ENCODE measurements at places on chromosomes 2 and 18.

DNA sequence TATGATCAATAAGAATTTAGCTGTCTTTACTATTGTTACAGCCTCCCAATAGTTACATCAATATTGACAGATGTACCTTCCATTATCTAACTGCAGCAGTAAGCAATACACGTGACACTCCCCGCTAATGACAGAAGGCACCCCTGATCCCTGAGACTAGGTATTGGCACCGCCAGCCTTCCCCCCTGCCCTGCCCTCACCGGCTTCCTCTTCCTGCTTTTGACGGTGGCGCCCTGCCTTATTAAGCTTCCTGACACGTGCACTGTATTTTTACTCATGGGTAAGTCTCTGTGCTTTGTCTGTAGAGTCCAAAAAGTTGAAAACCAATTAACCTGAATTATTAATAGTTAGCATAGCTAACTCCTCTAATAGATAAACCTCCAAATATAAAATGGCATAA is 223.5 kb downstream of the EIPR1 start:
- DNase-seq: no peak

DNA sequence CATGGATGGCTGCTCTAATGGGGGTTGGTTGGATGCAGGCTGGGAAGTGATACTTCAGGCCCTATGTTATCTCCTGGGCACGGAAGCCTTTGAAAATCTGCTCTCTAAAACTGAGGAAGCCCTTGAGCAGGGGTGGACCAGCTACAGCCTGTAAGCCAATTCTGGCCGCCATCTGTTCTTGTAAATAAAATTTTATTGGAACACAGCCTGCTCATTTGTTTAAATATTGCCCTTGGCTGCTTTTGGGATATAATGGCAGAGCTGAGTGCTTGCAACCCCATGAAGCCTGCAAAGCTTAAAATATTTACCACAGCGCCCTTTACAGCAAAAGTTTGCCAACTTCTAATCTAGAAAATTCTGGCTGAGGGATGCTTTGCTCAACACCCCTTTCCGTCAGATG is 11.9 kb upstream of the IGFBP2 start:
- no peak for DNase-seq

GRCh38 chr2:152166633-152167032 is 8.9 kb downstream of the STAM2 start:
- no peak for DNase-seq

GRCh38 chr18:23943903-23944624 is 70.5 kb upstream of the TTC39C start:
- peak; percentile 58 for DNase-seq

DNA sequence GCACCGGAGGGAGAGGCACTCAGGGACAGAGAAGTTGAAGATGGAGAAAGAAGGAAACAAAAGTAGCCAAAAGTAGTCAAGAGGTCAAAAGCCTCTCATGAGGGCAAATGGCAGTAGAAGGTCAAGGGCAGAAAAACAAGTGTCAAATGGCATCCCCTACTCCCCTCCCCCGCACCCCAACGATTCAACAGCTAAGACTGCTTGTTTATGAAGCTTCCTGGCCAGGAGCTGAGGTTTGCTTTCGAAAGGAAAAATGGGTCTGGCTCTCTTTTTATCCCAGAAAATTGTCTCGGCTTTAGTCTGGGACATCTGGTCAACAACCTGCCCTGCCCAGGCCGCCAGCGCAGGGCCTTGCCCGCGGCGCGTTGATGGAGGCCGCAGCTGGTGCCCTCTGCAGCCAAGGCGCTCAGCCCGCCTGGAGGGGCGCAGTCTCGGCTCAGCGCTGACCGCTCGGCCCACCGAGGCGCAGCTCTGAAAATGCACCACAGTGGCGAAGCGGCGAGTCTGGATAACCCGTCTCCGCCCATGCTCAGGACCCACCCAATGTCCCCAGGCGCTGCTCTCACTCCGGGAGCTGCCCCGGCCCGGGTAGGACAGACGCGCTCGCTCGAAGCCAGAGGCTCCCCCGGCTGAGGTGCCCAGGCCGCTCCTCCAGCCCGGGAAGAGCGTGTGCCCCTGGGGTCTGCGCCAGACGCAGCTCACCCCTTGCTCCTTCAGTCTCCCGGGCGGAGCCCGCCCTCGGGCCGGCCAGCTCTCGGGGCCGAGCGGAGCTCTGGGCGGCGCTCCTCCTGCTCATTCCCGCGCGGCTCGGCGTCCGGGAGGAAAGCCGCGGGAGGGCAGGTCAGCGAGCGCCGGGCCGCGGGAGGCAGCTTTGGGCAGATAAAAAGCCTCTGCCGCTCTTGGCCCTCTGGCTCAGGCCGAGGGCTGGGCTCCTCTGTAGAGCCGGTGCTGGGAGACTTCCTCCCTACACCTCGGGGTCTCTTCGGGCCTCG is 1.8 kb upstream of the TBR1 start:
- DNase-seq: no peak

GRCh38 chr2:168480825-168481585 is 24.9 kb downstream of the CERS6 start:
- DNase-seq: no peak

GRCh38 chr2:49931241-49931640 is 776.9 kb upstream of the FSHR start:
- no peak for DNase-seq

- no peak for DNase-seq
Measured at GRCh38 chr2:74540291-74540690, 10.6 kb downstream of the HTRA2 start.

GRCh38 chr2:101518578-101519492 is 43.9 kb upstream of the RFX8 start:
- DNase-seq: peak; percentile 58

- DNase-seq: no peak
Measured at GRCh38 chr2:15728245-15728938, 136.7 kb downstream of the DDX1 start.

DNA sequence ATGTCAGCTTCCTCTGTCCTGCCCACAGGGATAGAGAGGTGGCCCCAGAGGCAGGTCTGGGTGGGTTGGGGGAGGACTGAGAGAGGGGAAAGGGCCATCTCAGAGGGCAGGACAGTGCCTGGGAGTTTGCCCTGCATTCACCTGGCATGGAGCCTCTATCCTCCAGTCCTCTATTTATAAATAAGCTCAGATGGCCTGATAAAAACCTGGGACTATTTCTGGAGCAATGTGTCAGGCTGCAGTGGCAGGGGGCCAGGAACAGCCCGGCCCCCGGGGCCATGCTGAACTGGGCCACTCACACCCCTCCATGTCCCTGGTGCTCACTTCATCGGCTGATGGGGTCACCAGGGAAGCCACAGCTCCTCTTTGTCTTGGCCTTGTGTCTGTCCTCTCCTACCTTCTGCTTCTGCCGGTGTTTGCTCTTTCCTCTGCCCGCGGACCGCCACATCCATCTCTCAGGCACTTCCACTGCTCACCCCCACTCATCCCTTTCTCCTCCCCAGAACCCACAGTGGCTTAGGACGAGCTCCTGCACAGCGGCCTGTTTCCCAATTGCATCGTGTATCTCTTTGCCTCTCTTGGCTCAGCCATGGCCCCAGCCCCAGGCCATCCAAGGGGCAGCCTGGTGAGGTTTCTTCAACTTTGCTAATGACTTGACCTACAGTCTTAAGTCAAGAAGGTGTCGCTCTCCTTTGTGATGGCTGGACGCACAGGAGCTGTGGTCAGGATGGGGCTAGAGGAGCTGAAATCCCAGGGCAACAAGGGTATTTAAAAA is 38.8 kb downstream of the SCTR start:
- DNase-seq: no peak

GRCh38 chr18:1999387-1999786 is 571.9 kb downstream of the METTL4 start:
- no peak for DNase-seq

- DNase-seq: peak; percentile 55
Measured at GRCh38 chr2:149715005-149715592, 127.5 kb upstream of the MMADHC start.

GRCh38 chr18:78939734-78940494 is 39.7 kb upstream of the SALL3 start:
- no peak for DNase-seq

DNA sequence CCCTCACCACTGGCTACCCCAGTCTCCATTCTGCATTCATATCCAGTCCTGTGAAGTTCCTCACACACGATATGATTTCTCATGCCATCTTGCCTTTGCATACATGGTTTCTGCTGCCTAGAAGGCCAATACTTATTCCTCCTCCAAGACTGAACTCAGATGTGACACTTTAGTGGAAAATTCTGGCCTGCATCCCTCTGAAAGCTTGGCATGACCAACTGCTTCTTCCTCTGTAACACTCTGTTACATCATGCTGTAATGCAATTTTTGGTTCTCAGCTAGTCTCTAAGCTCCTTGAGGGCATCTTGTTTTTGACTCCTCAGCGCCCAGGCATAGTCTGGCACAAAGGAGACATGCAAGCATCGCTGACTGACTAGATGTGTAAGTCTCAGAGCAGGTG is 12.6 kb downstream of the FAM161A start:
- no peak for DNase-seq

DNA sequence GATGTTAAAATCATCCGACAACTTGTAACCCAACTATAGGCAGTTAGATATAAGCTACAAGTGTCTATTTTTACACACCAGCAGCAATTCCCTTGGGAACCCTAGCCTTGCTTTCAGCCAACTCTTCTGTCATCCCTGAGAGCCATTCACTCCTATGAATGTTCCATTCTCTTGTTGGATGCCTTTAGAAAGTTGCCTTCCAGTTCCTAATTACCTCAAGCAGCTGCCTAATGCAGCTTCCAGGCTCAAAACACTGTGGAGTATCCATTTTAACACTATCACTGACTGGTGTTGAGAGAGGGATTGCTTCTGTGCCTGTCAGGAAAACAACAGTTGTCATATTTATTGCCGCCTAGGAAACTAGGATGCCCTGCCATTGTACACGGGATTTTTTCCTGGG is 402.0 kb upstream of the ACVR2A start:
- DNase-seq: no peak

GRCh38 chr18:56723706-56724105 is 72.5 kb downstream of the WDR7 start:
- DNase-seq: no peak

- DNase-seq: peak; percentile 60
Measured at GRCh38 chr2:199659207-199659606, 191.8 kb downstream of the FTCDNL1 start.

- peak; percentile 9 for DNase-seq
Measured at GRCh38 chr18:56716692-56717146, 65.6 kb downstream of the WDR7 start.

DNA sequence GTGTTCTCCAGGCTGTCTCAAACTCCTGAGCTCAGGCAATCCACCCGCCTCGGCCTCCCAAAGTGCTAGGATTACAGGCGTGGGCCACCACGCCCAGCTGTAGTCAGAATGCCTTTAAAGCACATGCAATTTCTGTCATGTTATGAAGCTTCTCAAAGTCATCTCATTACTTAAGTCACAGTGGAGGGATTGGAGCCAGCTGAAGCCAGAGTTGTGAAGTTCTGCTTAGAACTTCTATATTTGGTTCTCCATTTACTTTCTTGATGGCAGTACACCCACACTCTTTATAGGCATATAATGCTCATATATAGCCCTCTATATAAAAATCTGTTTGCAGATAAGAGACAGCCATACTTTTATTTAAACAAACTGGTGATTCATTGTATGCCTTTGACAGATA is 68.8 kb upstream of the CWC22 start:
- no peak for DNase-seq

- DNase-seq: no peak
Measured at GRCh38 chr2:237132799-237133198, 47.1 kb downstream of the COPS8 start.

GRCh38 chr2:216285701-216286100 is 86.6 kb downstream of the MARCHF4 start:
- DNase-seq: peak; percentile 37

DNA sequence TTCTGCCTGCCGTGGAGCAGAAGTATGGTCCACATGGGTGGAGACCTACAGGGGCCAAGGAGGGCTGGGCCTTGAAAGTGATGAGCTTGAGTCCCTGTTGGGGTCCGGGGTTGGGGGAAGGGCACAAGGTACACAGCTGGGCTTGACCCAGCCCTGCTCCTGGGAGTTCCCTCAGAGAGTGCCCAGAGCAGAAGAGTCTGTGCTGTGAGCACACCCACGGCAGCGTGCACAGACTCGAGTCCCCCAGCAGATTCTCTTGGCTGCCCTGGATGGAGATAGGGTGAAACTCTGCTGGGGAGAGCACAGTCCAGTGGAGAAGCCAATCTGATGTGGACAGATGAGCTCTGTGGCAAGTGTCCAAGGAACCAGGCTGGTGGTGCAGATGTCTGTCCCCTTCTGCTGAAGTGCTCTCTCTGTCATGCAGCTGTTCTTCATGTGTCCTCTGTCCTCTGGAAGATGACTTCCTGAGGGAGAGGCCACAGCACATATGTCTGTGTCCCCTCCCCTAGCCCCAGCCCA is 27.5 kb downstream of the INPP4A start:
- no peak for DNase-seq

DNA sequence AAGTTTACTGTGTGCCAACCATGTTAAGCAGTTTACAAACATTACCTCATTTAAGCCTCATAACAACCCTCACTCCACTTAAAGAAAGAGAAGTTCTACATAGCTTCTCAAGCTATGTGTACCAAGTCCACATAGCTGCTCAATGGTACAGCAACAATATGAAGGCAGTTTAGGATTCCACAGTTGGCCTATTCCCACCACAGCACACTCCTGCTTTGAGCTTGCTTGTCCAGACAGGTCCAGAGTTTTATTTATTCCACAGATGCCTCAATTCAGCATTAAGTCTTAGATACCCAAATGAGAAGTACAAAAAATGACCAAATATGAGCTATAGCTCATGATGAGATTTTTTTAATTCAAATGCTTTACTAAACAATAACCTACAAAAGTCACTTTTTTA is 24.8 kb downstream of the NPHP1 start:
- no peak for DNase-seq

GRCh38 chr18:7259475-7259874 is 28.6 kb downstream of the LRRC30 start:
- no peak for DNase-seq

GRCh38 chr2:238711346-238711745 is 136.5 kb upstream of the TWIST2 start:
- DNase-seq: no peak

- DNase-seq: no peak
Measured at GRCh38 chr2:215320102-215320501, 8.2 kb downstream of the ATIC start.

GRCh38 chr18:74274700-74275099 is 17.1 kb downstream of the CYB5A start:
- DNase-seq: no peak

DNA sequence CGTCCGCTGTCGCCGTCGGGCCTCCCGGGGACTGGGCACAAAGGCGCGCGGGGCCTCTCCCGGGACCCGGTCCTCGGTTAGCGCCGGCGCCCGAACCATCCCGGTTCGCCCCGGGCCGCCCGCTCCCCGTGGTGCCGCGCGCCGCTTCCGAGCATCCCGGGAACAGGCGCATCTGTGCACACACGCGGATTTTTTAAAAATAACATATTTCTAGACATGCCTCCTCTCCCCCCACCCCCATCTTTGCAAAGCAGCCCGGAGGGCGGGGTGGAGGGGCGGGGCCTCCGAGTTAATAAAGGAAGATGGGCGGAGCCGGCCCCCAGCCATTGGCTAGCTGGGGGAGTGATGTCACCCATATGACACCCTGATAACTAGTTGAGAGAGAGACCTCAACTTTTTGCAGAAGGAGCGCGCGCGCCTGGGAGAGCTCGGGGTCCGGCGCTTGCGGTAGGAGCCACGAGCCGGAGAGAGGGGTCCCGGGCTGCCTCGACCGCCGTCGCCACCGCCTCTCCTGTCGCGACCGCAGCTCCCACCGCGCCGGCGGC is at the start of gene SOX11:
Gene SOX11 (plus strand): TSS at position 400 of the 545 bp plus-strand sequence. CDS start 338 bp downstream, outside the sequence.
- peak; percentile 98 for DNase-seq

GRCh38 chr2:144479659-144480058 is 40.3 kb downstream of the ZEB2 start:
- no peak for DNase-seq

- DNase-seq: no peak
Measured at GRCh38 chr2:195337597-195337996, 319.4 kb upstream of the SLC39A10 start.

GRCh38 chr18:500632-501405 is at the start of gene COLEC12:
Gene COLEC12 (minus strand): TSS chr18:500701. CDS start chr18:500514, 187 bp downstream.
- DNase-seq: peak; percentile 49

Data from fibroblast of skin of right biceps (primary cell).